ENCODE measurements at places on chromosomes 4 and X.

GRCh38 chr4:5137226-5137625, 85.9 kb downstream of the STK32B start:
- DNase-seq = no peak

- DNase-seq = no peak
Observed at GRCh38 chrX:134715930-134716619, 57.8 kb upstream of the PLAC1 start.

- DNase-seq = no peak
Observed at GRCh38 chr4:105455998-105456397, 17.9 kb downstream of the PPA2 start.

DNA sequence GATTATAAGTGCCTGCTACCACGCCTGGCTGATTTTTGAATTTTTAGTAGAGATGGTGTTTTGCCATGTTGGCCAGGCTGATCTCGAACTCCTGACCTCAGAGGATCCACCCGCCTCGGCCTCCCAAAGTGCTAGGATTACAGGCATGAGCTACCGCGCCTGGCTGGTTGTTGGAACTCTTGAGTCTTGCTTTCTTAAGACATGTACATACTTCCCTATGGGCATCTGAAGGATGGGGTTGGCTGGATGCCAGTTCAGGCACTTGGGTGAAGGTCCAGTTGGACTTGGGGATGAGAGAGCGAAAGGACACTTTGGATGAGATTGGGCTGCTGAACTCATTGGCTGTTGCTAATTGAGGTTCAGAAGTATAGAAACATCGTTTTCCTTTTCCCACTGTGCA, 40.5 kb downstream of the ATG4A start:
- no peak for DNase-seq

DNA sequence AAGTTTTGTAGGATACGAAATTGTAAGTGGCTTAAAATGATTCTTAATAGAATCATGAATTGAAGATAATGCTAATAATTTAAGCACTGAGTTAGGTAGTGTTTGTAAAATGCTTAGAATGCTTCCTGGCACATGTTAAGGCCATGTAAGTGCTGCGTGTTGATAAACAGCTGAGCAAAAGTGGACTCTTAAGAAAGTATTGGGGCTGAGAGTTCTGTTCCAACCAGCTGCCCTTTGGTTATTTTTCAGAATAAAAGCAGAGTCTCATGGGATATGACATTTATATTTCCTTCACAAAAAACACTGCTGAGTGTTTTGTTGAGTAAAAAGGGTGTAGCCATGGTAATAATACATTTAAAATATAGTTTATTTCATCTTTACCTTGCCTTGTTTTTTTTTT, 42.5 kb downstream of the HTT start:
- DNase-seq = no peak

- DNase-seq = no peak
Observed at GRCh38 chrX:155841232-155841631, 39.9 kb upstream of the VAMP7 start.

GRCh38 chrX:117568238-117568637, 548.4 kb downstream of the KLHL13 start:
- DNase-seq = no peak

DNA sequence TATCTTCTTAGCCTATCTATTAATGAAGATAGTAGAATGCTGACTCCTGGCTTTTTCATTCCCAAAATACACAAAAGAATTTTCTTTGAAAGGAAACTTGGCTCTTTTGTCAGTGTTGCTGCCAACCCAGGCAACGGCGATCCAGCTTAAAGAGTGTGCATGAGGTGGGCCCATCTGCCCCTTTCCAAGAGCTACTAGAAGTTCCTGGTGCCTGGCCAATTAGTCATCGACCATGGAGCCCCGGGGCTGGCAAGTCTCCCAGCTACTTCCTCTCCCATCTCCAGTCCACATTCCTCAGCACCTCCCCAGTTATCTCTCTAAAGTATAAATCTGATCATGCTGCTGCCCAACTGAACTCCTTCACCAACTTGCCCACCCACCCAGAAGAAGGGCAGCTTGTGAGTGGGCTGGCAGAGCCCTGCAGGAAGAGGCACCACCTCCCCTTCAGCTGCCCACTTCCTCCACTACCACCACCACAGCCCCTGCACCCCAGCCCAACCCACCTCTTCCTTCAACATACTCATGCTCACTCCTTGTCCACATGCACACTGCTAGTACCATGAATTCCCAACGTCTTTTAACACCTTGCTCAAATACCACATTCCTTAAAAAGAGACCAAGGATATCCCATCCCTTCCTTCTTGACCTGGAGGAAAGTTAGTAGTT, 158.2 kb upstream of the MAP3K15 start:
- no peak for DNase-seq

DNA sequence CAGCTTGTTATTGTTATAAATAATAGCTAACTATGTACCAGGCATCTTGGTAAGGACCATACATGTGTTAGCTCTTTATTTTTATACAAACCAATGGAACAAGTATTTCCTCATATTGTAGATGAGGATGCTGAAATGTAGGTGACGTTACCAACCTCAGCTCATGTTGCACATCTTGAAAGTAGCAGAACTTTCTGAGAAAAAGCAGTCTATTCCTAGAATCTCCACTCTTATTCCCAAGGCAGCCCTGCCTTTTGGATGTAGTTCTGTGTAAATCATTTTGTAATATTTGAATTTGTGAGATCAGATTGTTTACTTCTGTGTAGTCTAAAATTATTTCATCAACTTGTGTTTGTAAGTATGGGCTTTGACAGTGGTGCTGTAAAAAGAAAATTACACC, 5.3 kb downstream of the FHDC1 start:
- no peak for DNase-seq

All from GM12891 (cell line).